ENCODE measurements at places on chromosomes 1 and 21.
A peak's percentile ranks its signal among the peaks of the same experiment; 100 is the strongest.

GRCh38 chr1:219171192-219171935 is 2.3 kb upstream of the LYPLAL1 start:
- peak; percentile 32 for DNase-seq

DNA sequence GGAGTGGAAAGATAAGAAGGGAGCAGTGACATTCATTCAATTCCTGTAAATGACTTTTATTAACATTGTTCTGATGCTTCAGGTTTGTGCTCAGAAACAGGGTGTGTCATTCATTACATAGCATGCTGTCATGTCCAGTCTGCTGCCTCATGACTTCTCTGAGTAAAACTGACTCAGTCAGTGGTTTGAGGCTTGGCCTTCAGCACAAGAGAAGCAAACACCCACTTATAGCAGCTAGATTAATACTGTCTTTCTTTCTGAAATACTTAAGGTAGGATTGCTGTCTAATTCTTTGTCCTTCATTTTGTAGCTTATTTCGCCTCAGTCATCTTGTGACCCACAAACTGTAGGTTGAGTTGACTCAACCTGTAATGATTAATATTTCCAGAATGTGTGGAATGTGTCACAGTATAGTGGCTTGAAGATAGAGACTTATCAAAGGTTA is 32.9 kb downstream of the RASAL2 start:
- DNase-seq: peak; percentile 98

DNA sequence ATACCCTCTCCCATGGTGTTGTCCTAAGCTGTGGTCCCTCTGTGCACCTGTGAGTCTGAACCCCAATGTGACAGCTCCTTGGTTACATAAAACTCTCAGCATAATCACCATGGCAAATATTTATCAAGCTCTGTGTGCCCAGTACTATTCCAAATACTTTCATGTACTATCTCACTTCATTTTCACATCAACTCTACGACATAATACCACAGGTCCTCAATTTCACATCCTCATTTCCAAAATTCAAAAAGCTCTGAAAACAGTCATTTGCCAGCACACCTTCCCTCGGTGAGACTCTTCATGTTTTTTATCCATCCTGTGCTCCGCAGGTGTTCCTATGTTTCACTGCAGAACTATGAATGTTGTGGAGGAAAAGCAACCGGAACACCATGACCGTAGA is 12.4 kb upstream of the CREG1 start:
- DNase-seq: no peak

DNA sequence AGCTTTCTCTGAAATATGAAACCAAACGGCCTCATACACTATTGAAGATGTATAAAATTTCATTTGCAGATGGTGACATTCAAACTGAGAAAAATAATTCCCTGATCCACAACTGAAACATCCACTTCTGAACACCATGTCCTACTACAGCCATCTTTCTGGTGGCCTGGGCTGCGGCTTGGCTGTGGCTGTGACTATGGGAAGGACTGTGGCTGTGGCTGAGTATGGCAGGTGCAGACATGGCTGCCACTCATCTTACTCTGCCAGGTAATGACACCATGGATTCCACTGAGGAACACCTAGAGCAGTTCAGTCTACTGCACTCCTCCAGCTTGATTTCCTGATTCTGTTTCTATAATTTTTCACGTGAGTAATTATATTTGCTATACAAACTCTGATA is at the start of gene KRTAP20-4:
KRTAP20-4 (plus strand) TSS at position 106 of the 400 bp plus-strand sequence.
- no peak for DNase-seq

DNA sequence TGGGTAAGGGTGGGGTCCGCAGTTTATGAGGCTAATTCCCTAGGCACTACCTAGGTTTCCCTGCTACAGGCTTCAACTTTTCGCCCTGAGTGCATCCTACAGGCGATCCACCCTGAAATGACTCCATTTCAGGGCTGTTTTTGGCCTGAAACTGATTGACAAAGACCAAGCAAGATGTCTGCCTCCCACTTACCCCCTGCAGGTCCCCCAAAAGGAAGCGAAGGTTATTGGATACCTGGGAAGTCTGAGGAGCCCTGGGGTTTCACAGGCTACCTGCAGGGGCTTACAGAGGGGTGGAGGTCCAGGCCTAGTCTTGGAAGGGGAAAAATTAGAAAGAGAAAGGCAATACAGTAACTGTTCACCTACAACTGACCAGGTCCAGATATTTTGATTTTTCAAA is 3.3 kb upstream of the TBX15 start:
- no peak for DNase-seq

GRCh38 chr1:213381572-213382084 is 330.6 kb downstream of the RPS6KC1 start:
- peak; percentile 23 for DNase-seq

GRCh38 chr1:65393928-65394327 is 26.5 kb upstream of the LEPR start:
- DNase-seq: no peak

DNA sequence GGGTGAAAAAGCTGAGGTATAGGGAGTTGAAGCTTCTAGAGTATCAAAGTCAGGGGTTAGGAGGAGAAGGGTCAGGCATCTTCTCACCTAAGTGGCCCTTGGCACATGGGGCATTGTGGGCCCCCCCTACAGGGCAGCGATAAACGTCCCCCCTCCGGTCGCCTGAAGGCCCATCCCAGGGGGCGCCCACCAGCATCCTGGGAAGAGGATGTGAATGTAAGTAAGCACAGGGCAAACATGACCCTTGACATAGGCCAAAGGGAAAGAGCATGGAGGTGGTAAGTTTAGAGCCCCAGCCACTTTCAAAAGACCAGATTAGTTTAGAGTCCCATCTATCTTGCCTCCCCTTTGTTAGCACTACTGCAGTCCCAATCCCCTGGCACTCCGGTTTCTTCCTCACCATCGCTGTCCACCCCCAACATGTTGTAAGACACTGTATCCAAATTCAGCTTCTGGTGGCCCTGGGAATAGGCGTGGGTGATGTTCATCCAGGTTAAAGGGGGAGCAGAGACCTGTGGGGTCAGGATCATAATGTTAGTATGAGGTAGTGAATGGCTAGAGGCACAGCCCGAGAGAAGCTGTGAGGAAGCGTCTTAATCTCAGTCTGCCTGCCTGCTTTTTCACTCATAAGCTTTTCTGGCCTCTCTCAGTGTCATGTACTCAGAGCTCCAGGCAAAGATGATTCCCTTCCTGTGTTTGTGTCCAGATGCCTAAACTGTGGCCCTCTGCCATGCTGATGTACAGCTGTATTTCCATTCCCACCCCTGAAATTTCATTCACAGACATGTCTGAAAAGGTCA is 2.7 kb downstream of the ITGA10 start:
- DNase-seq: no peak

- no peak for DNase-seq
Measured at GRCh38 chr1:232283864-232284263, 346.1 kb downstream of the SIPA1L2 start.

- DNase-seq: peak; percentile 72
Measured at GRCh38 chr21:35059742-35060141, 10.6 kb upstream of the RUNX1 start.

GRCh38 chr1:79042539-79042938 is 36.0 kb upstream of the ADGRL4 start:
- no peak for DNase-seq

Data from astrocyte (in vitro differentiated cells and primary cell).